Transverse colon (tissue), 4 donors: ENCODE measurements at places on chromosomes 3 and 15. TPM values are rescaled to one million over a fixed set of nuclear protein-coding genes. Genes with fewer than 3 reads are reported as not detected.

Gene CADPS
- total RNA-seq = 1.9 TPM

Gene MAGI1
- total RNA-seq = 68.9 TPM

Gene TGM4
- total RNA-seq = not detected

Gene EHHADH
- 6.4 TPM for total RNA-seq

Gene TNFSF10
- 114 TPM for total RNA-seq

Gene POMGNT2
- 3.2 TPM for total RNA-seq

Gene GPR176
- 2.5 TPM for total RNA-seq

Gene TF
- 0.96 TPM for total RNA-seq

Gene MKRN2
- 26.1 TPM for total RNA-seq

Gene TRAT1
- total RNA-seq = not detected

Gene OR5K2
- not detected for total RNA-seq
